Psoas muscle (tissue), 8 donors: ENCODE measurements at places on chromosomes 2 and 18. TPM values are rescaled to one million over a fixed set of nuclear protein-coding genes. Genes with fewer than 3 reads are reported as not detected.

The DARS1 gene
- polyA plus RNA-seq = 54.2 TPM

The UGT1A4 gene
- not detected for polyA plus RNA-seq

The ASTL gene
- not detected for polyA plus RNA-seq

DNA sequence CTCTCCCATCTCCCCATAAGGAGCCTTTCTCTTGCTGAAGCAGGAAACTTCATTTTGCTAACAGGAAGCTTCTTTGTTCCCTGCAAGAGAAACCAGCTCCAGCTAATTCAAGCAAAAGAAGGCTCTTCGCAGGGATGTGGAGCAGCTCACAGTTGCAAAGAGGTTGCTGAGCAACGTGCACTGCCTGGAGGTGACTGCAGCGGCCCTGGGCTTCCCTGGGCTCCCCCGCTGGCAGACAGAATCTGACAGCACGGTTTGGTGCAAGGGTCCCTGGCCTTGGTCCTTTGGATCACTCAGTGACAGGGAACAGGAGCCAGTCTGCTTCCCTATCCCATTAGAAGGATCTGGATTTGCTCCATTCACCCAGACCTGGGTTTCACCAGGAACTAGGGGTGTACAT, 25.8 kb downstream of the GPR55 start:
- no peak for DNase-seq

DNA sequence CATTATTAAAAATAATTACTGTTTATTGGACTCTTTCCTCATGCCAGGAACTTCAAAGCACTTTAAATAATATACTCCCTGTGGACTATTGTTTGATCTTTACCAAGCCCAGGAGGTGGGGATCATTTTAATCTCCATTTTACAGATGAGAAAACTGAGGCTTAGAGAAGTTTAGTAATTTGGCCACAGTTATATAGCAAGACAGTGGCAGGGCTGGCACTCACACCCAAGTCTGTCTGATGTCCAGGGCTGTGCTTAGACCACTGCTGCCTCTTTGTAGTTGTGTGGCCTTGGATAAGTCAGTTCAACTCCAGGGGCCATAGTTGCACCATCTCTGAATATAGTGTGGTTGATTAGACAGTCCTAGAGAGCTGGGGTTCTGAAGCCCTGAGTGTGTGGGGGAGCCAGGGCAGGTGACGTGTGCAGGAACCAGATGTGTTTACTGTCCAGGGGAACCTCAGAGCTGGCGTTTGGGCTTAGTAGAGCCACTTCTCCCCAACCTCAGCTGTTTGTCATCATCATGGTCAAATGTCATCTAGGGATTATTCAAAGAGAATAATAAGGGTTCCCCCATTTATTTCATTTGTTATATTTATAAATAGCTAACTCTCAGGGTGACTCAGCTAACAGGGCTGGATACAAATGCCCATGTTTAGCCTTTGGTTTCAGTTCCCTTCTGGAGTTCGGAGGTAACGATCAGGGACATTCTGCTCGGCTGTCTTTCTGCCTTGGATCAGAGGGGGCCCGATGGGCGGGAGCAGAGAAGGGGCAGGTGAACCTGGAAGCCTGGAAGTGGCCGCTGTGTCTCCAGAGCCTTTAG, 68.0 kb downstream of the BOLA3 start:
- no peak for DNase-seq

GRCh38 chr2:152234277-152234676, 58.7 kb upstream of the STAM2 start:
- no peak for DNase-seq

- DNase-seq = no peak
These were observed 221.7 kb downstream of the CD226 start for GRCh38 chr18:69725855-69726508.

DNA sequence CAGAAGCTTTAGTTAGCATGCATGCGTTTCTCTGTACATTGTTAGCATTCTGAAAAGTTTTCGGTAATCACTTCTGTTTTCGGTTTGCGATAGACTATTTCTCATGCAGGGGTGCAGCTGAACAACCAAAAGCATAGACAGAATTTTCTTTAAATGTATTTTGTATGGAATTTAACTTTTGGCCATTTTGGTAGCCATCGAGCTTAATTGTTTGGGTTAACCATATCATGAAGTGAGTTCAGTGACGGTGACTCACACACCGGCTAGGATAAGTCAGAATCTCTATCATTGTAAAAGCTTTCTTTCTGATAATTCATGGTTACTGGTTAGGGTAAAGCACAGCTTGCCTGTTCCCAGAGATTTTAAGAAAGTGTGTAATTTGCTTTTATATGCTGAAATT, 107.2 kb downstream of the CD226 start:
- DNase-seq = no peak

DNA sequence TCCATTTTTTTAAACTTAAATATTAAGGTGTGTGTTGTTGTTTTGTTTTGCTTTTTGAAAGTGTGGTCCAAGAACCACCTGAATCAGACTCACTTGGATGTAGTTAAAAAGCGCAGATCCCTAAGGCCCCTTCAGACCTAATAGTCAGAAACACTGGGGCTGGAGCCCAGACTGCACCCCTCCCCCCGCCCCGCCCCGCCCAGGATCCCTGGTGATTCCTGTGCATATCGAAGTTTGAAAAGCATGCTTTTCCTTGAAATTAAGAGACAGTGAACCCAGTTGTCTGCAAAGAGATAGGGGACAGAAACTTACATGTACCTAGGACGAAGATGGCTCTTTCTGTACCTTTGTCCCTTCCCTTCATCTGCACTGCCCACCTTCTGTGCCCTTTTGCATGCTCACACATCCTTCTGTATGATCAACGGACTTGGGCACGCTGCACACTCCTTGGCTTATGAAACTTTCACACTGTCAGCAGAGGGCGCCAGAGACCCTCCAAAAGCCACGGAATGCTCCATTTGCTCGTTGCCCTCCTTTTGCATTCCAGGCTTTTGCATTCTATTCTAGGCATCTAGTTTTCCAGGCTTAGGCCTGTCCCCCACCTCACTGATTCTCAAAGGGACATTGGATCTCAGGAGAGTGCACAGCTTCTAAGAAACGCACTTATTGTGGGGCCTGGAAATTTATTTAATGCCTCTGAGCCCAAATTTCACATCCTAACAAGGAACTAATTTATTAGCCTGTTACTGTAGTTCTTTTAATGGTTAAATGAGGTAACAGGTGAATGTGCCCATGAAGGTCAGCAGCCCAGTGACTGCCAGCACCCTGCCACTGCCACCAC, 32.8 kb upstream of the SLC14A1 start:
- DNase-seq = peak; percentile 78
